DMS79 (cell line): ENCODE measurements at places on chromosomes 5 and 9.

DNA sequence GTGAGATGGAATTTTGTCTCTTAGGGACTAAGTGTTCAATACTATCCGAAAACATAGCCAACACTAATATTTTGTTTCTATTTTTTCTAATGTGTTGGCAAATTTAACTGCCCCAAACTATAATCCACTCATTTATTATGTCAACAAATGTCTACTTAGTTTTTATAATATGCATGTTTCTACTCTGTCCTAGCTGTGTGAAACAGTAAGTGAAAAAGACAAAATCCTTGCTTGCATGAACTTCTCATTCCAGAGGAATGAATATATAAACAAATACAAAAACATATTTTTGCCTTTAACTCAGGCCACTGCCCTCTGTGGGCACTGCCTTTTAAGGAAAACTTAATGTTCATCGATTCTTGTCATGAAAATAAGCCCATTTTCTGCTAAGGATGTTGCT is 1275.4 kb upstream of the CDH18 start:
- no peak for DNase-seq

- no peak for DNase-seq
These were observed 148.3 kb downstream of the RPS23 start for GRCh38 chr5:82129723-82130285.

DNA sequence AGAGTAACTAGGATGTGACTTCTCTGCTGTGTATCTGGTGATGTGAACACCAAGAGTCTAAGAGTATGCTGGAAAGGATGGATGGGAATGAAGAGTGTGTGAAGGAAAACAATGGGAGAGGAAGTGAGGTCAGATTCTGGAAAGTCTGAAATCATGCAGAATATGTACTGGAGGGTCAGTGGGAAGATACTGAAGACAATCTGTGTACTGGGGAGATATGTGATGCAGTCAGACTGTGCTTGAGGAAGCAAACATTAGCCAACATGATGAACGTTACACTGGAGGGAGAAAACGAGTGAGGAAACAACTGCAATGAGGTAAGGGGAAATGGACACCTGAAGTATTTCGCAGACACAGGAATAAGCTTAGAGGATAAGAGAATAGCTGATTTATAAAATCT is 105.7 kb downstream of the NR3C1 start:
- no peak for DNase-seq

GRCh38 chr5:154606246-154606645 is 128.2 kb upstream of the HAND1 start:
- DNase-seq: no peak

DNA sequence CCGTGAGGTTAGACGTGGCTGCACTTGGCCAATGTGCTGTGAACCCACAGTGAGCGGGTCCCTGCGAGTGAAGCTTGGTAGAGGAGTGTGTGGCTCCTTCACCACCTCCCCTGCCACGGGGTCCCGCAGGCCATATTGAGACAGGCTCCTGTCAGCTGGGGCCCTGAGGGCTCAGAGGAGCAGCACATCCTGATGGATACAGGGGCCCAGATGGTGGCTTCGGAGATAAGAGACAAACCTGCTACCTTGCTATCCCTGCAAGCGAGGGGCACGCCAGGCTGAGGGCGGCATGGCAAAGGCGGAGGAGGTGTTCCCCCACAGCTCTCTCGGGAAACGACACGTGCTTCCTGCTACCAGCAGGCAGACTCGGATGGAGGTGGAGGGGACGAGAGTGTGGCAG is 33.1 kb downstream of the SLC6A3 start:
- DNase-seq: no peak

GRCh38 chr9:27441741-27442070 is 82.4 kb upstream of the IFNK start:
- DNase-seq: no peak

DNA sequence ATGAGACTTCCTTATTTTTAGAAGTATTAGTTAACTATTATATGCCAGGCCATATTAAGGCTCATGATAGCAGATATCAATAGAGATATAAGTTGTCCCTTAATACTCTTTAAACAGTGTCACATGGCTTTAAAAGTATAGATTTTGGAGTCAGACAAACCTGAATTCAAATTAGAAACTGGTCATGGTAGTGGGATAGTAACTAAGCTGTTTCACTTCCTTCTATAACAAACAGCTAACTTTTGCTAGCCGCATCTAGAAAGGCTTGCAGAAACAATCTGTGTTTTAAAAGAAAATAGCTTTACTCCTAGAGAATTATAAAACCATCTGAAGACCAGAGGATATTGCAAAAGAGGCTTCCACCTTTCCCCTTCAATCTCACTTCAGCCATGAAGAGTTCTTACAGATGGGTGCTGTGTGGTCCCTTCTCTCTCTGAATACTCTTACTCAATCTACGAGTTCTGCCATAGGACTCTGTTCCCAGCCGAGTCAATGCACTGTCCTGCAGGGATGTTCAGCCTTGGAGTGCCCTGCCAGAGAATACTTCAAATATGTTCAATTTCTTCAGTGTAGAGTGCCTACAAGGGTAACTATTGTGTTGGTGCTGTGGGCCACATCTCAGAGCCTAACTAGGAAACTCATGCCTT is 810.2 kb downstream of the EFNA5 start:
- DNase-seq: no peak
